ENCODE measurements at places on chromosomes 2 and 18.

DNA sequence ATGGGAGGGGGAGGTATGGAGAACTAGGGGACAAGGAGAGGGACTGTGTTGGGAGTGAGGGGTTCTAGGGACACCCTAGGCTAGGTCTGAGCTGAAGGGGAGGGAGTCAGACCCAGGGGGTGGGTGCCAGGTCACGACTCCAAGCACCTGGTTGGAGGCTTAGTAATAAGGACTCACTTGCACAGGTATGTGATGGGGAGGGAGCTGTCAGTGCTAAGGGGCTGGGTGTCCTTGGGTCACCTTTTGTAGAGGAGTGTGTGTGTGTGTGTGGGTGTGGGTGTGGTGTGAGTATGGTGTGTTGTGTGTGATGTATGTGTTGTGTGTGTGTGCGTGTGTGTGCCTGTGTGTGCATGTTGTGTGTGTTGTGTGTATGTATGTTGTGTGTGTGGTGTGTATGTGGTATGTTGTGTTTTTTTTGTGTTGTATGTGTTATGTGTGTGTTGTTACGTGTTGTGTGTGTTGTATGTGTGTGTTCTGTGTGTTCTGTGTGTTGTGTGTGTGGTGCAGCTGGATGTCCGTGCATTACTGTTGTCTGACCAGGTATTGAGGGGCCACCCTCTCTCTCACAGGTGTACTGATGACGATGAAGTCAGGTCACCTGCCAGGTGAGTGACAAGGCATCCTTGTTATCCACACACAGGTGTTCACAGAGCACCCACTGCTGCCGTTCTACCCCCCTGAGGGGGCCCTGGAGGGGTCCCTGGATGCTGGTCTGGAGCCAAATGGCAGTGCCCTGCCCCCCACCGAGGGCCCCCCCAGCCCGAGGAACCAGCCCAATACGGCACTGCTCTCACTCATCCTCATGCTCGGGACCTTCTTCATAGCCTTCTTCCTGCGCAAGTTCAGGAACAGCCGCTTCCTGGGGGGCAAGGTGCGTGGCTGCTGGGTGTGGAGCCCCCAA lies 9.8 kb downstream of the SLC4A3 start:
- no peak for DNase-seq

DNA sequence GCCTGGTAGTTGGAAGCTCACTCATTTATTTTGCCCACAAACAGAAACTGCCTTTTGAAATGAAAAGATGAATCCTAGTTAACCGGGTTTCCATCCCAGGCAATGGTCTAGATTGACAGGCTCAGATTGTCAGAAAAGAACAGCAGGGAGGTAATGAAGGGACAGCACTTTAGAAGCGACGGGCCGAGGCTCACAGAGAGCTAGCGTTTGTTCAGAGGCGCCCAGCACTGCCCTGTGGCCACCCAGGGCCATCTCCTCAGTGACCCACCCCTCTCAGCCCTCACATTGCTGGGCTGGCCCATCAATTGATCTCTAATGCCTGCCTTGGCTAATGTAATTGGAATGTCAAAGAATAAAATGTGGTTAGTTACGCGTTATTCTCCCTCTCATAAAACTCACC lies 304.8 kb downstream of the CDCA7 start:
- DNase-seq: no peak

GRCh38 chr2:126518196-126518595 lies 137.8 kb upstream of the GYPC start:
- DNase-seq: no peak

GRCh38 chr18:70121842-70122241 lies 83.6 kb downstream of the RTTN start:
- DNase-seq: no peak

GRCh38 chr2:223884399-223884798 lies 47.0 kb upstream of the AP1S3 start:
- DNase-seq: no peak

- DNase-seq: no peak
These were observed 12.9 kb upstream of the ADAM23 start for GRCh38 chr2:206430452-206430851.

GRCh38 chr2:200851398-200852248 lies 12.8 kb downstream of the CLK1 start:
- no peak for DNase-seq

GRCh38 chr2:223148516-223148915 lies 96.5 kb downstream of the KCNE4 start:
- DNase-seq: no peak

- DNase-seq: no peak
These were observed 957.7 kb upstream of the GYPC start for GRCh38 chr2:125698280-125698679.

DNA sequence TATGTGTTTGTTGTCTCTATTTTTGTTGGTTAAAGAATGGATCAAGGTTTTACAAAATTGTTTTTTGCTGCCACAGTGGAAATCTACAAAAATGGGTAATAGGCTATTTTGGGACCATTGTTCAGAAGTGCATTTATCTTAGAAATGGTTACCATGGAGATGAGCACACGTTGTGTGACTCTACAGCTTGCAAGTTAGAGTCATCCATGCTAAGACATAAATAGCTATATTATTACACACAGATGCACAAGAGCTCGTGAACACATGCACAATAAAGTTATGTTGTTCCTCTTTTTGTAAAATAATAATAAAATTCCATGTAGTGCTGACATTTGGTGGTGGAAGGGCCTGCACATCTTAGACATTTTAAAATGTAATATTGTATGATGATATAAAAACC lies 15.5 kb upstream of the DUSP19 start:
- DNase-seq: no peak
